Cerebellar nuclear complex (tissue), 1 donor: ENCODE measurements at places on chromosomes 4 and X.

GRCh38 chr4:112312610-112313239 lies 15.6 kb downstream of the ALPK1 start:
- no peak for DNase-seq

GRCh38 chr4:159298502-159298901 lies 195.6 kb downstream of the RAPGEF2 start:
- DNase-seq: no peak

- no peak for DNase-seq
Measured at GRCh38 chrX:40096395-40097091, 1.2 kb downstream of the BCOR start.

DNA sequence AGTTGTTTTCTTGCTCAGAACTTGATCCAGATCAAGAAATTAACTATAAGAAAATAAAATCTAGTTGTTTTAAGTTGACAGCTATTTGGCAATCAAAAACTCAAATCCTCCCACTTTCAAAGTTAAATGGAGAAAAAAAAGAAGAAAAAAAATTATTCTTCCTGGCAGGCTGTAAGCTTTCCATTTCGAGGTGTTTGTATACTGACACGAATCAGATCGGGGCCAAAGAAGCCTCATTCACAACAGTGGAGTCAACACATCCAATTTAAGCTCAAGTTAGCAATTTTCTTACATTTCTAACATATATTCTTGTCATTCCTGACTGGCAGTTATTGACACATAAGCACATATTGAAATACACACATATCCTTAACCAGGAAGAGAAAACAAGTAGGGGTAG lies 119.4 kb downstream of the UNC5C start:
- no peak for DNase-seq

DNA sequence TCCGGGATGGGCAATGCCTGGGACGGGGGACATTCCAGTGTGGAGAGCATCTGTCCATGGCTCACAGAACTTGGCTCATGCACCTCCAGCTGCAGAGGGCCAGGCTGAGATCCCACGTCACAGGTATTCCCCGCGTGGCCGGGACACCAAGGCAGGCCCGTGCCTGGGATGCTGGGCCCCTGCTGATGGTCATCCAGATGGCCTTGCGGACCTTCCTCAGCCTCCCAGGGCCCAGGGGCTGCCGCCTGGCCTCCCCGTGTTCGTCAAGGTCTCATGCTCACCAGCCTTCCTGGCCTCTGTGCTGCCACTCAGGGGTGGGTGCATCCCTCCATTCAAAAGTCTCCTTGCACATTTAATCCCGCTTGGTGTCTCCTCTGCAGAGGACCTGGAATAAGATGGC lies 40.9 kb upstream of the LRPAP1 start:
- no peak for DNase-seq

DNA sequence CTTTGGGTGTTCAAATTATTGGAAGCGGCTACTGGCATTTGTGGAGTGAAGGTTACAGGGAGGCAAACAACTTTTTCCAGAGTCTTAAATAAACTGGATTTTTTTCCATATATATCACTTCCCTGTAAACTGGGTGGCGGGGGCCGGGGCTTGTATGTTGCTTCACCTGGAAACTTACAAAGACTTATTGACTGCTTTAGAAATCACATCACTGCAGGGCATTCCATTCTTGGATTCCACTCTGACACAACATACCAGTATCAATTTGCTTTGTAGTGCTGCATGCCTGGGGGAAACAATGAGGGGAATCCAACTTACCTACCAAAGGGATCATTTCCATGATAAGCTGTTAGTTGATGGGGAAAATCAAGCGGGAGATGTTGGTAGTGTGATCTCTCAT lies 21.7 kb upstream of the FAM156A start:
- DNase-seq: no peak

DNA sequence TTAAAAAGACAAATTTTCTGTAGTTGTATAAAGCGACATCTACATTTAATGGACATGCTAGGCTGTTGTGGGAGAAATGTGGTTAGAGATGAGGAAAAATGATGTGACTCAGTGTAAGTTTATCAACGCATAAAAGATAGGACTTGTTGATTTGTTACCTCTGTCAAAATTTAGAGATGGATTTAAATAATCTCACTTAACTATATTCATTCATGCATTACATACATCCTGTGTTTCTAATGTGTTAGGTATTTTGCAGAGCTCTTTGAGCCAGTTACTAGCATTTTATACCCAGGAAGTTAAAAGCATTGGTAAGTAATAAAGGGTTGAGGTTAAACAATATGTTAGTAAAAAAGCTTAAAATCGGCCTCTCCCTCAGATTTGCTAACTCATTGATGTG lies 34.3 kb downstream of the METAP1 start:
- DNase-seq: no peak

- DNase-seq: no peak
Measured at GRCh38 chr4:26288355-26288909, 32.4 kb upstream of the RBPJ start.

DNA sequence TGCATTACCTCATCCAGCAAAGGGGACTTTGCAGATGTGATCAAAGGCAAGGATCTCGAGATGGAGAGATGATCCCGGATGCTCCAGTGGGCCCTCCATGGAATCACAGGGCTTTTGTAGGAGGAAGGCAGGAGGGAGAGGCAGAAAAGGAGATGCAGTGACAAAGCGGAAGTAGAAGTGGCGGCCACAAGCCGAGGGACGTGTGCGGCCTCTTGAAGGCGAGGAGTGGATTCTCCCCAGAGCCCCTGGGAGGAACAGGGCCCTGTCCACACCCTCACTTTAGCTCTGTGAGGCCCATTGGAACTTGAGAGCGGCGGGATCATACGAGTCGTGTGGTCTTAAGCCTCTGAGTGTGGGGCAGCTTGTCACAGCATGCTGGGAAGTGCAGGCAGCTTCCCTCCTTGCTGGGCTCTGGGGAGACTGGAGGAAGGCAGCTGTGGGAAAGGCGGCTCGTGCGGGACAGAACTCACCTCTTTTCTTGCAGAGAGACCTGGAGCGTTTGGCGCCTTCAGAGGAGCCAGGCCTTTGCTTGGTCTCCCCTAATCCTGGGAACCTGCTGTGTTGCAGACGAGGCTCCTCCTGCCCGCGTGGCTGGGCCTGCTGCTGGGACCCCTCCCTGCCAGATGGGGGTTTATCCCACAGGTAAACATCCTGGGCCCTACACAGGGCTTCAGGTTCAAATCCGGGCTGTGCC lies 10.2 kb downstream of the SH3TC1 start:
- no peak for DNase-seq

DNA sequence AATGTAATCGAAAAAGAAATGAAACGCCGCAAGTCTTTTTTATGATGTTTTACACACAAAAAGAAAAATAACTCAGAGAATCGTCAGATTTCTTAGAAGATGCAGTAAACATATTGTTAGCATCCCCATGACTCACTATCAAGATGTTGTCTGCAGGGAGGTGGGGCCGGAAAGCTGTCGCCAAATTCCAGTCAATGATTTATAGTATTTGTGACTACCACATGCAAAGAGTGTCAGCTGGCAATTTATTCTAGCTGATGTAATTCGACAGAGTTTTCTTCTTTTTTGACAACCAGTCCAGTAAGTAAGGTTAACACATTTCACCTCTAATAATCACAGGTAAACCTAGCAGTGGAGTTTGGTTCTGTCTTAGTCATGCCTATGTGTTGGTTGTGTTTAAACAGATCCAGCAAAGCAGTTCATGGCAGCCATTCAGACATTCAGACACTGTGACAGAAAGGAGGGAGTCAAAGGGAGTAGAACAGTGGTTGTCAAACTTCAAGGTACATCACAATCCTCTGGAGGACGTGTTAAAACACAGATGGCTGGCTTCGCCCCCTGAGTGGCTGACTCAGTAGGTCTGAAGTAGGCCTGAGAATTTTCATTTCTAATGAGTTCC lies 19.8 kb upstream of the PPP1R2C start:
- no peak for DNase-seq

GRCh38 chrX:13283950-13284546 lies 35.8 kb downstream of the ATXN3L start:
- no peak for DNase-seq

GRCh38 chrX:13263560-13264251 lies 56.1 kb downstream of the ATXN3L start:
- DNase-seq: no peak

GRCh38 chr4:114600672-114601071 lies 2.1 kb downstream of the UGT8 start:
- DNase-seq: no peak
